ENCODE measurements at places on chromosomes 7 and 10.

- no peak for DNase-seq
These were observed 267.7 kb downstream of the ACTR3B start for GRCh38 chr7:153027210-153027609.

- no peak for DNase-seq
These were observed 44.9 kb downstream of the POLR1F start for GRCh38 chr7:19663816-19664462.

DNA sequence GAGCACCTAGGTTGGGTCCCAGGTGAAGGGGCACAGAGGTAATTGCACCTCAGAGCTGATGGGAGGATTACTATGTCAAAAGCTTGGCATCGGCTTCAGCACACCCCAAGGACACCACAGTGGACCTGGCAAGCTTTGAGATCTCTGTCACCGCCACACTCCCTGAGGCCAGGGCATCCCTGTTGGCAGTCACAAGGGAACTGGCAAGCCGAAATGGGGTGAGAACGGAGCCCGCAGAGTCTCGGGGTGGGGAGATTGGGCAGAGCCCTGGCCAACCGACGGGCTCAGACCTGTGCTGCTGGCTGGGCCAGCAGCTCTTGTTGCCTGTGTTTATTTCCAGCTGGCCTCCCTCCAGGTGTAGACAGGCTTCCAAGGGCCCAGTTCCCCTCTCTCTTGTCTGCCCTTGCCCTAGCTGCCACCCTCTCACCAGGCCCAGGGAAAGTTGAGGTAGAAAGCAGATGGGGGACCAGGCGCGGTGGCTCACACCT, 2.5 kb downstream of the HSPB1 start:
- DNase-seq, result no peak

- no peak for DNase-seq
These were observed 27.0 kb downstream of the WBP1L start for GRCh38 chr10:102770792-102771191.

GRCh38 chr10:57964351-57964750, 303.3 kb downstream of the IPMK start:
- no peak for DNase-seq

- DNase-seq, result no peak
These were observed 23.5 kb upstream of the ZNF12 start for GRCh38 chr7:6730343-6730633.

DNA sequence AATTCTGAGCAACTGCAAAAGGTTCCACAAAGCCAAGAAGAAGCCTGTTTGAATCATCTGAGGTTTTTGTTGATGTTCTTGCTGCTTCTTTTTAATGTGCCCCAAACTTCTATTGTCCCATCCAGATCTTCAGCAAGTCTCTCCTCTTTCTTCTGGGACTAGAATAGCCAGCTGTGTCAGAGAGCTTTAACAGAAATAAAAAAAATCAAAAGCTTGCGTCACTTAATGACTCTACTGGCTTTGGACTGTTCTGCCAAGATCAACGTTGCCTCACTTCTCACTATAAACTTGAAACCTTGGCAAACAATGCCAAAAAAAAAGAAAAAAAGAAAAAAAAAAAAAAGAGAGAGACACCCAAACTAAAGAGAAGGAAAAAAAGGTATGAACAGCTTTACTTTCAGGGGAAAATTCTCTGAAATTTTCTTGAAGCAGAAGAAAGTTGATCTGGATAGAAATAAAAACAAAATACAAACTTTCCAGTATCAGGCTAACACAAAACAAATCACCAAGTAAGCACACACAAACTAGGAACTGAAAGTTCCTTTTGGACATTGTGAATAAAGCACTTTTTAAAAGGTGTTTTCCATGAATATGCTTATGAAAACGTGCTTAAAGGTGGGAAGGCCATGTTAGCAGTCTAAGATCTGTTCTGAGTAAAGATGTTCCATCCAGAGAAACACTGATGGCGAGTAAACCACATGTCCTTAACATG, 14.8 kb downstream of the USP54 start:
- peak; percentile 55 for DNase-seq

- no peak for DNase-seq
These were observed 87.4 kb downstream of the CCNY start for GRCh38 chr10:35423505-35424306.

- DNase-seq, result no peak
These were observed 95.7 kb downstream of the GNAI1 start for GRCh38 chr7:80230327-80230726.

DNA sequence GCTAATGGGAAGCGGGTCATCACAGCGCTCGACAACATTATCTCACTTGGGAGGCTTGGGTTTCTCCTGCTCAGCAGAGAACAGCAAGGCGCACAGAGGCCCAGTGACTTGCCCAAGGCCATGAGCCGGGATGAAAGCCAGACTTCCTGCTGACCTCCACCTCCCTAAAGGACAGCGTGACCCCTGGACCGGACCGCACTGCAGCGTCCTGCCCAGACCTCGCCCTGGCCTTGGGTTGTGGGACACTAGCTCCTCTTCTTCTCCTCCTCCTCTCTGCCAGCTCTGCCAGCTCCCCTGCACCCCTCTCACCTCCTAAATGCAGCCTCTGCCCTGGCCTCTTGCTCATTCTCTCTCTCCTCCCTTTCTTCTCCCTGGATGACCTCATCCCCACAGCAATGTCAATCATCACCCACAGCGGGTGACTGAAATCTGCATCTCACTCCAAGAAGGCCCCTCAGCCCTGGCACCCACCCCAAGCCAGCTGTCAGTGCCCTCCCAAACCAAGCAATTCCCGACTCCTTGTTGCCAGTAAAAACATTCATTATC, 19.4 kb downstream of the SPOCK2 start:
- DNase-seq, result no peak

- DNase-seq, result no peak
These were observed 976 bp downstream of the ABCF2 start for GRCh38 chr7:151225948-151226510.

DNA sequence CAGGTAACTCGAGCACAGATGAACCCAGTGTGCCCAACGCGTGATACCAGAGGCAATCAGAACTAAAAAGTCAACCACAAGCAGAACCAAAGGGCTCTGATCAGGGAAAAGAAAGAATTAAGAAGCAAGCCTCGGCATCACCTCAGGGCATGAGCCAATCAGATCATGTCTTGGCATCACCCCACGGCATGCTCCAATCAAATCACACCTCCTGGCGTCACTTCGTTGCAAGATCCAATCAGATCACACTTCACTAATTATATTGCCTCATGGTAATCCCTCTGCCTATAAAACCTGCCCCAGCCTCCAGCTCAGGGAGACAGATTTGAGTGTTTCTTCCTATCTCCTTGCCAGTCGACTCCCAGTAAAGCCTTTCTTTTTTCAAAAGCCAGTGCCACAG, 46.8 kb downstream of the TYW1B start:
- DNase-seq, result no peak

DNA sequence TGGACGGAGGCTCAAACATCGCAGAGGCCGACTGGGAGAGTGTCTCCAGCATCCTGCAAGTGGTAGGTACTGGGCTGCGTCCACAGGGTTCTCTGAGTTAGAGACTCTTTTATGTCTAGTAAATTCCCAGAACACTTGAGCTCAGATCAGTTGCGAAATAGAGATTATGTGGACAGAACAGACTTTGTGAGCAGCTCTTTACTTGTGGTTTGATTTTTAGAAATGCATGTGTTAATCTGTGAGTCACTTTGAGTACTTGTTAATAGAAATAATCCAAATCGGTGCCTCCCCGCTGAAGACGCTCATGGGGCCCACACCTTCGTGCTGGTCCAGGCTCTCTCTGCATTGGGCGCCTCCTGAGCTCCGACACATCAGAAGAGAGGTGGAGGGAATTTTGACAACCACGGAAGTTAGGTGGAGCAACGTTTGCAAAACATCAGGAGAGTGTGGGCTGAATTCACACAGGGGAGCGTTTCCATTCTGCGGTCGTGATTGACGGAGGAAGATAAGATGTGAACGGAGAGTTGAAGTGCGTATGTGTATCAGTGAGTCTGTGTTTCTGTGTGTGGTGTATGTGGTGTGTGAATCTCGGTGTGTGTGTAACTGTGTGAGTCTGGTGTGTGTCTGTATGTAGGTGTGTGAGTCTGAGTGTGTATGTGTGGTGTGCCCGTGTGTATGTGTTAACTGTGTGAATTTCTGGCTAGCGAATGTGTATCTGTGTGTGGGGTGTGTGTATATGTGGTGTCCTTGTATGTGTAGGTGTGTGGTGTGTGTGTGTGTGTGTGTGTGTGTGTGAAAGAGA, 32.1 kb downstream of the PFKP start:
- DNase-seq, result peak; percentile 61

DNA sequence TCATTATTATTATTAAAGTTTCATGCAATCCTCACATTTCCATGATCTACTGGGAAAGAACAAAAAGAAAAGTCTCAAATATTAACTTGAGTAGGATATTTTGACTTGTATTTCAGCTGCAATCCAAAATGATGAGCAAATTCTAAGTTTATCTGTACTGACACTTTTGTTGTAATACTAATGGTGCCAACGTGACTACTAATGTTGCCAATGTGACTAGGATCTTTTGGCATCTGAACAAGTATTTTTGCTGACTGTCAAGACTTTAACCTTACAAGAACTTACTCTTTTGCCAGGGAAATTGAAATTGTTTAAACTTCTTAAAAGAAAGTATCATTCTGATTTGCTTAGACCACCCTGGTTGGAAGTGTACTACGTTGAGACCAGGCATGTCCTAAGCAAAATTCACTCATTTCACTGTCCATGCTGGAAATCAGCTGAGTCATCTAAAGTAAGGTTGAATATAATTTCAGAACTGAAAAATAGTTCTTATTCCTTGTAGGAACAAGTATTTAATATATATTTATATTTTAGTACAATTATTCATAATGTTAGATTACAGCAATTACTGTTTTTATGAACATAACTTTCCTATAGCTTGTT, 78.5 kb upstream of the LYZL1 start:
- DNase-seq, result no peak

DNA sequence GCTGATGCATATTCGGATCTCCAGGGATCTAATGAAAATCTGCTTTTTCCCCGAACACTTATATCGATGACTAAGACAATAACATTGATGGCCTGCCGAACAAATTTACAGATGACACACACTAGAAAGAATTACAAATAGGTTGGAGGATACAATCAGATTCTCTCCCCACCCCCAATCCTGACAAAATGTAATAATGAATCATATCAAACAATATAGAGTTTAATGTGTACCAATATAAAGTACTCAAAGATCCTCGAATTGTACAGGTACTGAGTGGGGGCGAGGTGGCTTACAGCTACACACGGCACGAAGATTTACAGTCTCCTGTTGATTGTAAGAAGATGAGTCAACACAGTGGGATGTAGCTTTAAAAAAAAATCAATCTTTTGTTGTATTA, 182.7 kb upstream of the MKLN1 start:
- DNase-seq, result no peak

- no peak for DNase-seq
These were observed 191.1 kb upstream of the TCF7L2 start for GRCh38 chr10:112758961-112759360.

- peak; percentile 10 for DNase-seq
These were observed 43.3 kb upstream of the CNNM1 start for GRCh38 chr10:99285881-99286280.

DNA sequence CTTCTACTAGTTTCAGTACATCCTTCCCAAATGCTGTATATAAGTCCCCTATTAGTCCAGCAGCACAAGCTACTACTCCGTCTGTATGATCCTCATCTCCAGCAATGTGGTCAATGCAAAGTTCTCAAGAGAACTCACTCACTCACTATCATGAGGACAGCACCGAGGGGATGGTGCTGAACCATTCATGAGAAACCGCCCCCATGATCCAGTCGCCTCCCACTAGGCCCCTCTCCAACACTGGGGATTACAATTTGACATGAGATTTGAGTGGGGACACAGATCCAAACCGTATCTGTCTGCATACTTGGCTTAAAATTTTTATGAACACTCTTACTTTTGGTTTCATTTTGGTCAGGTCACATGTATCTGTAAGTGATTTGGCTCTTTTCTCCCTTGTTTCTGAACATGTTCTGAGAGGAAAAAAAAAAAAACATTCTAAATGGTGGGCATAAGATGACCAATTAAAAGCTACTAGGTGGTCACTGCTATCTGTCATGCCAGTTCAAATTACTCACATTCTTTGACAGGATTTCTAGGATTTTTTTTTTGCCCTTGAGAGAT, 60.1 kb downstream of the ZNF783 start:
- DNase-seq, result no peak

- no peak for DNase-seq
These were observed 156.2 kb downstream of the LRRC4 start for GRCh38 chr7:127874951-127875608.

GRCh38 chr7:141700296-141700847, 1.6 kb downstream of the DENND11 start:
- DNase-seq, result no peak

- peak; percentile 82 for DNase-seq
These were observed at the start of gene BMPR1A for GRCh38 chr10:86756511-86757112. Gene BMPR1A (plus strand): TSS chr10:86756619. CDS start chr10:86876019, 119,400 bp downstream.

DNA sequence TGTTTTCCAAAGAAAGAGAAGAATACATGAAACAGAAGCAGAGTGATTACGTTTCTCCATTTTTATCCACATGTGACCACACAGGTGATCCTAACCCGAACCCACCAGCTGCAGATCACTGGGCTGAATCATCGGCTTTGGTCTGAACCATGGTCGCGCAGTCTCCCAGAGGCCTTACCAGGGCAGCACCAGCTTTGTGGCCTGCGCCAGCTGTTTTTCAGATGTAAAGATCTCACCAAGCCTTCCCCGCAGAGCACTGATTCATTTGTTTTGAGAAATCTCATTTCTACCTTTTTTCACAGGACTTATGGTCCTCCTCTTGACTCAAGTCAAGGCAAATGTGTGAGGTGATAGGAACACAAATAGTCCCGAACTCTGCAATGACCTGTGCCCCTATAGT, 207.0 kb upstream of the PPP2R2D start:
- no peak for DNase-seq

DNA sequence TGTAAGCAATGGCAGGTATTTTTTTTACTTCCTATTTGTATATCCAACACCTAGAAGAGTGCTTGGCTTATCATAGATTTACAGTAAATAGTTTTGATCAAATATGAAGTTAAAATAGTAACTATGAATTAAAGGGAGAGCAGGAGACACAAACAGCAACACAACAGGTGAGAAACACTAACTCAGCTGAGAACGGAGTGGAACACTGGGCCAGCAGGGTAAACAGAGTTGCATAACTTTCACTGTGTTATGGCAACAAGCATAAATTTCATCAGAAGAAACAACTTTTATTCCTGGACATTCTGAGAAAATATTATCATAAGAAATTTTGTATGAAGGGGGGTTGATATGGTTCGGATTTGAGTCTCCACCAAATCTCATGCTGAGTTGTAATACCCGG, 52.2 kb upstream of the SMIM30 start:
- no peak for DNase-seq

DNA sequence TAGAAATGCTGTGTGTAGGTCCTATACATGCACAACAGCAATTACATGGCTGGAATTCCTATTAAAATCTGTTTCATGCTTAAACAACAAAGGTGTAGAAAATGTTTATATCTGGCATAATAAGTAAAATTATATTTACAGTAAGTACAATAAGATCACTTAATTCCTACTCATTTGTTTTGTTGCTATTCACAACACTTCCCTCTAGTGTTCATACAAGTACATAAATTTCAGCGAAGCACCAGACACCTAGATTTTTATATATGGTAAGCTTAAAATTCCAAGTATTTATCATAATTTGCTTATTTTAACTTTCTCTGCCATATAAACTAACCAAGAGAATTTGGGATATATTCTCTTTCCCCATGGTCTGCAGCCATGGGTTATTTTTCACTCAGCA, 51.8 kb upstream of the ANK3 start:
- no peak for DNase-seq

Data from fibroblast of skin of left biceps (primary cell).